ENCODE measurements at places on chromosomes 12 and 14.
A peak's percentile ranks its signal among the peaks of the same experiment; 100 is the strongest.

DNA sequence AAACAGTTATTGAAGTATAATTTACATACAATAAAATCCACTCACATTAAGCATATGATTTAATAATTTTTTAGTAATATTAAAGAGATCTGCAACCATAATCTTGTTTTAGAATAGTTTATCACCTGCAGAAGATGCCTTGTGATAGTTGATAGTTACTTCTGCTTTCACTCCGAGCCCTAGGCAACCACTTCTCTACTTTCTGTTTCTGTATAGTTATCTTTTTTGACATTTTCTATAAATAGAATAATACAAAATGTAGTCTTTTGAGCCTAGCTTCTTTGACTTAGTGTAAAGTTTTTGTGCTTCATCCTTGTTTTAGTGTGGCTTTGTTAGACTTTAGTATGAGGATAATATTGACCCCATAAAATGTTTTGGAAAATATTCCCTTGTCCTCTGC lies 111.0 kb downstream of the MNAT1 start:
- DNase-seq: no peak

DNA sequence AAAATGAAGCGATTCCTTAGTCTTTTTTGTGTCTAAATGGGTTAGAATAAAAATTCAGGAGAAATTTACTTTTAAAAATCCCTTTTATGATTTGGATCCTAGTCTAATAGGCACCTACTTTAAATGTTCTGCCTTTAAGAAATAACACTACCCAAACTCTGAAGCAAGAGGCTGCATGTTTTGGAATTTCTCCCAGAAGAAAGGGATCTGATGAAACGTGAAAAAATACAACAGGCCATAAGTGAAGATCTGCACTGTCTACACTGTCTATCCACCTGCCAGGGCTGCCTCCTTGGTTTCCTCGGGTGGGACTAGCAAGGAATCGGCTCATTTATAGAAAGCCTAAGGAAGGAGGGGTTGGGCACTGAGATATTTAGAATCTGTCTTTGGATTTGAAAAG lies 22.1 kb downstream of the ACVR1B start:
- DNase-seq: no peak

DNA sequence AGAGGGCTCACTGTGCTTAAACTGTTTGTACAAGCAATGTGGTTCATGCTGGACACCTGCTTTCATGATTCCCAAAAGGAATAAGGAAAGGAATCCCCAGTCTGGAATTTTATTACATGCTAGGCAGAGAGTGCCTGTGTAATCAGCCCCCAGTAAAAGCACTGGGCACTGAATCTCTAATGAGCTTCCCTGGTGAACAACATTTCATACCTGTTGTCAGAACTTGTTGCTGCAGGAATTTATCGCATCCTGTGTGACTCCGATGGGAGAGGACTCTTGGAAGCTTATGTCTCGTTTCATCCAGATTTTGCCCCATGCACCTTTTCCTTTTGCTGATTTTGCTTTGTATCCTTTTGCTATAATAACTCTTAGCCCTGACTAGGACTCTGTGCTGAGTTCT lies 190.2 kb upstream of the HMGA2 start:
- DNase-seq: no peak

GRCh38 chr14:23647619-23648018 lies 11.5 kb downstream of the DHRS2 start:
- DNase-seq: no peak

- no peak for DNase-seq
Measured at GRCh38 chr14:100622224-100622623, 35.0 kb upstream of the BEGAIN start.

DNA sequence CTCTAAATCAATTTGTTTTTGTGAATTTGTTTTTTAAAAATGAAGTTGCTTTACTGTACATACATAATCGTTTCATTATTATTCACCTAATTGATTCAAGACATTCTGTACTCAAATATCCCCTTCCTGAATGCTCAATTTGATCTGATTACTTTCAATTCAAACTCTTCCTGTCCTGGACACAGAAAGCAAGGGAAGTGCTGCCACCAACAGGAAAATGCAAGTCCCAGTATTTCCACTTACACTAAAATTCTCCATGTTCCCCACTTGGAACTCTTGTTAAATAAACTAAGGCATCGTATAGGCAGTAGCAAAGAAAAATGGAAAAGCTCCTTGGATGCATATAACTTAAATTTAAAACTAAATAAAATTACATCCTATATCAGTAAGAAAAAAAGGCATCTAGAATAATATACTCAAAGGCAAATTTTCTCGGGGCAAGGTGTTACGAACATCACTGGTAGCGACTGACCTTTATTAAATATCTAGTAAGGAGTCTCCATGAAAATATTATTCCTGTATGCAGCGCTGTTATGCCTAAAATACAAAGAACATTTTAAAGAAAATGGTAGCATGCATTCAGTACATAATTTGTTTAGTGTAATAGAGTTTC lies 72.0 kb upstream of the DBX2 start:
- DNase-seq: no peak

GRCh38 chr12:59944177-59944576 lies 348.3 kb downstream of the SLC16A7 start:
- DNase-seq: no peak

DNA sequence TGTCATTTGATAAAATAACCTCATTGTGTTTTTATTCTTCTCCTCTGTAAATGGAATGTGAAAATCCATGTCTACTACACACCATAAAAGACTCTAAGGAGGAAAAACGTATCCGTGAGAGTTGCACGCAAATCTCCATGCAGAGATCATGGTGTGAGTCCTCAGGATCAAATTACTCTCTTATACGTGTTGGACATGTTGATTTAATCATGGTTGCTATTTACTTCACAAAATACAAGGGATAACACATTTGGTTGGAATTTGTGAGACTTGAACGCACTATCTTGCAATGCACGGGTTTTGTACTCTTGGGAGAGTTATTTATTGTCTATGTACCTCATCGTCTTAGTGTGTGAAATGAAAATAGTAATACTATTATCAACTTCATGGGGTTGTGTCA lies 128.0 kb upstream of the RASSF8 start:
- DNase-seq: no peak

- no peak for DNase-seq
Measured at GRCh38 chr14:66403183-66403582, 83.0 kb upstream of the CCDC196 start.

GRCh38 chr14:50846226-50846880 lies 15.4 kb upstream of the NIN start:
- DNase-seq: no peak

DNA sequence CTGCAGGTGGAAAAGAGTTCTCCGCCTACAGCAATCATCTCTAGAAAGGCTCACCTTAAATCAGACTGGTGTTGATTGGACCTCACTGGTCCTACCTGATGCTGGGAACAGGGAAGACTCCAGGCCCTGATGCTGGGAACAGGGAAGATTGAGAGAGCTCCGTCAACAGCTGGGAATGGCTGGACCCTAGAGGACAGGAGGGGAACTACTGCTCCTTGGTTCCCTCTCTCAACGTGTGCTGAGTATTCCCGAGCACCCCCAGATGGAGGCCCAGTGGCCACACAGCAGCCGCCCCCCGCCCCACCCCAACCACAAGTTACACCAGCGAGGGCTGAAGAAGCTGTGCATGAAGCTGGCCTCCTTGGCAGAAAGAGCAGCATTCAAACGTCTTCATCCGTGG lies 240.3 kb downstream of the SLC15A4 start:
- DNase-seq: no peak

DNA sequence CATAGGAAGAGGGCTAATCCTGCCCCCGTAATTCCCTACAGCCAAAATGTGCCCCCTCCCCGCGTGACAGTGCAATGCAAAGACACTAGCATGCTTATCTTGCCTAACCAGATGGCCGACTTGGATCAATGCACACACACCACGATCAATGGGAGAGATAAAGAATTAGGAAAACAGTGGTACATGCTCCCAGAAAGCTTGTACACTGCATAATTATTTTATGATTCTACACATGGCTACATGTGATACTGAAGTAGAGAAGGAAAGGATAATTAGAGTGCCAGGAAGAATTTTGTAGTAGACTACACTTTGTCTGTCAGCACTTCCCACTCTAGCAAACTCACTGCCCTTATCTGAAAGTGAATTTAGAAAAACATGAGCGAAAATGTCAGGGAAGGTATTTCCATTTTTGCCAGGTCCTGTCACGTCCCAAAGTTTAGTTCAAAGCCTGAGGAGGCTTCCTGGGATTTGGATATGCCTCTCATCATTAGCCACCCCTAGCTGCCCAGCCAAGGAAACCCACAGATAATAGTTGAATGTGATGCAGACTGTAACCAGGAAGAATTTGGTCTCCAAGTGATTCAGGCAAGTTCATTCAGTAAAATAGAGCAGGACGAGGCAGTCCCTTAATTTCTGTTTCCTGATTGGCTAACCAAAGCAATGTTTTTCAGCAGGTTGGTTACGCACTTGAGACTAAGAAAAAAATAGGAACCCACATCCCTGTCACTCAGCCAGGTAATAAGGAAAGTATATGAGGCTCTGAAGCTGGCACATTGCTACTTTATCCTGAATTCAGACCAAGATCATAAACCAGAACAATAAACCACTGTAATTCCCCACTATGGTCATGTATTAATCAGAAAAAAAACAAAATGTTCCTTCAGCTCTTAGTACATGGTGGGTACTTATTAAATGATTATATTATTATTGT lies 199.6 kb upstream of the OTX2 start:
- DNase-seq: no peak

DNA sequence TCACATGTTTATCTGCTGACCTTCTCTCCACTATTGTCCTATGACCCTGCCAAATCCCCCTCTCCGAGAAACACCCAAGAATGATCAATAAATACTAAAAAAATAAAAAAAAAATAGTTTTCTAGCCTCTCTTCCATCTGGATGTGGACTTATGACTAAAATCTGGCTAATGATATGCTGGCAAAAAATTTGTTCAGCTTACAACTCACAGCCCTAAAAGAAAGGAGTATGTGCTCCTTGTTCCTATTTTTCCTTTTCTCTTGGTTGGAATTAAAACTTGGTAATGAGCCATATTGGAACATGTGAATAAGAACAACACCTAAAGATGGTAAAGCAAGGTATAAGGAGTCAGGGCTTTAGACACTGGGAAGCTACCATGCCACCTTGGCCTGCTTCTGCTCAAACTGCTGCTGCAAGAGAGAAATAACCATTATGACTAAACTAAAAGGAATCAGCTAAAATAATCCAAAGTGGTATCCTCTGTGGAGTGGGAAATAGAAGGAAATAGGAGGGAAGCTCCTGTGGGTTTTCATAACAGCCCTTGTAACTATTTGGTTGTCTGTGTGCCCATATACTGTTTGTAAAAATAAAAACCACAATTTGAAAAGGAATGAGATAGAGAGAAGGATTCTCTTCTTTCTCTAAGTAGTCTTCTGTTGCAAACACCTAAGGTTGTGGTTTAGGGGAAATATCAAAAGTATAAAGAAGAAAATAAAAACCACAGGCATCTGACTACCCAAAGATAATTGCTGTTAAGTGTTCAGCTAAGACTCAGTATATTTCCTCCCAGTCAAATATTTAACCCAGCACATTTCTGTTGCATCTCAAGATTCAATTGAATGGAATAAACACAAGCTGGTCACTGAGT lies 53.8 kb downstream of the SDR9C7 start:
- DNase-seq: no peak

DNA sequence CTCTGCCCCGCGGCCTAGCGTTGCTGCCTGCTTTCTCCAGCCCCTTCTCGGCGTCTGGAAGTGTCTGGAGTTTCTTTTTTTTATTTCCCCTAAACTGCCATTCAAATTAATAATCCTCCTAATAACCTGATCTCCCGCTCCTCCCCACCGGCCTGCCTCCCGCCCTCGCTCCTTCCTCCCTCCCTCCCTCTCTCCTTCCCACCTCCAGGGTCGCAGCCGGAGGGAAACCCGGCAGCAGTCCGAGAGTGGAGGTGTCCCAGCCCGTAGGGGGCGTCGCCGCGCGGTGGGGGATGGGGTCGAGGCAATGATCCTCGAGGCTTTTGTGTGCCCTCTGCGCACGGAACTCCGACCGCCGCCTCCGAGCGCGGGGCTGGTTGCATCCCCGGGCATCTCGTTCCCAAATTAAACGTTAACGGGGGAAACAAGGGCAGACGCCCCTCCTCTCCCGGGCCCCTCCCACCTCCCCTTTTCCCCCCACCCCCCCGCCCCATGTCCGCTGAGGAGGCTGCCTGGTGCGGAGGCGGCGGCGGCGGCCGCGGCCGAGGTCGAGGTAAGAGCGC lies 1.0 kb upstream of the SOCS2 start:
- DNase-seq: peak; percentile 42

- no peak for DNase-seq
Measured at GRCh38 chr14:93991649-93992048, 5.5 kb upstream of the CCDC197 start.

- no peak for DNase-seq
Measured at GRCh38 chr12:130320536-130320935, 17.2 kb upstream of the PIWIL1 start.

GRCh38 chr12:88952562-88952942 lies 372.3 kb upstream of the KITLG start:
- DNase-seq: no peak

DNA sequence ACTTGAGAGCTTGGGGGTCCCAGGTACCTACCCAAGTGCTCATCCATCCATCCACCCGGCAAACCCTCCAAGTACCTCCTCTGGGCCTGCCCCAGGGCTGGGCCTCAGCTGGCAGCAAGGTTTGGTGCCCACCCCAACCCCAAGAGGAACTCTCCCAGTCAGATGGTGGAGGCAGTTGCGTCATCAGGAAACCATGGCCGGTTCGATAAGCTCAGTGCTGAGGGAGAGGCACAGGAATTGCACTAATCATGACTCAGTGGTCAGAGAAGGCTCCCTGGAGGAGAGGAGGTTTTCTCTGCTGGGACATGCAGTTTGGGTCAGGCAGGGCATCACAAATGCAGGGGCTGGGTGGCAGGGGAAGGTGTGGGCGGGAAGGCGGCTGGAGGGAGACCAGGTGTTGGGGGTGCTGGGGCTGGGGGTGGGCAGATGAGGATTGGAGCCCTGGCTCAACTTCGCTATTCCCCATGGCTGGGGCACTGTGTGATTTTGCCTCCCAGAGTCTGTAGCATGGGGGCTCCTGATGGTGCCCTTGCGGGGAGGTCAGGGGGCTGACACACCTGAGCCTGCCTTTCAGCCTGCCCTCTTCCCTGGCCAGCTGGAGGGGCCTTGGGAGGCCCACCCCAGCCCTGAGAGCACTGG lies 32.2 kb downstream of the SH2B3 start:
- no peak for DNase-seq

DNA sequence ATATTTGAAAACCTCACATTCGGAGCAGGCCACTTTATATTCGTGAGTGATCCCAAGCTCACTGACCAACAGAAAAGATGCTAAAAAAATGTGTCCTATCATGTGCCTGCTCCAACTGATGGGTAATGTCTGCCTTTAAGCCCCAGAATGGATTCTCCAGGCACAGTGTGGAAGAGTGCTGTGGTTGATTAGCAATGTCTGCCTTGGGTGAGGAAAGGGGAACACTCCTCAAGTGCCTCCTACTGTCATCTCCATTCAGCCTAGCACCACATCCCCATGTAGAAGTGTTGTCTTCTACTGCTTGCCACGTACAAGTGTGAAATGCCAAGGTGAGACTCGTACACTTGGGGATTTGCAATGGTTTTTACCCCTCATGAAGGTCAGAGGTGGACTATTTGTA lies 199.3 kb downstream of the SLC41A2 start:
- DNase-seq: no peak

Data from T-helper 22 cell (primary cell).